ENCODE measurements at places on chromosomes 2 and 18.

- no peak for DNase-seq
These were observed 24.1 kb downstream of the GLI2 start for GRCh38 chr2:120759543-120760331.

- DNase-seq, result peak; percentile 52
These were observed 73.7 kb upstream of the DNAJC10 start for GRCh38 chr2:182642328-182642727.

GRCh38 chr2:199509403-199509802, 51.7 kb upstream of the SATB2 start:
- no peak for DNase-seq

GRCh38 chr2:75609334-75609689, 37.3 kb upstream of the MRPL19 start:
- no peak for DNase-seq

- no peak for DNase-seq
These were observed 403 bp downstream of the MAP2 start for GRCh38 chr2:209424199-209424701.

Data from M059J (cell line).